Naive thymus-derived CD4-positive, alpha-beta T cell (primary cell): ENCODE measurements at places on chromosomes 16 and 17.

- DNase-seq: no peak
These were observed 290.4 kb downstream of the HS3ST3A1 start for GRCh38 chr17:13311306-13311705.

DNA sequence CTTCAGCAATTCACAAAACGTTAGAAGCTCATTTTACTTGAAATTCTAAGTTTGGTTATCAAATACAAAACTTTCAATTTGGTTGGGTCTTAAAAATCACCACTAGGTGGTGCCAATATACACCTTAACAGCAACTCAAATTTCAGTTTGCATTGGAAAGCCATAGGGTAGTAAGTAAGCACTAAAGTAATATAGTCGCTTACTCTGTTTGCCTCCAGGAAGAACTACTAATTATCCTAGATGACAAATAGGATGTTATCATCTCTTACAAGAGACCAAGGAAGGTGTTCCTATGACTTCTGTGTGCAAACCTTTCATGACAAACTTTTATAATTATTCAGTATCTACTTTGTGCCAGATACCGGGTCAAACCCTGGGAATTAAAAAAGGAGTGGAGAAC lies 93.3 kb downstream of the MYO1D start:
- peak; percentile 60 for DNase-seq

GRCh38 chr16:62676306-62676705 lies 640.1 kb upstream of the CDH8 start:
- DNase-seq: no peak

DNA sequence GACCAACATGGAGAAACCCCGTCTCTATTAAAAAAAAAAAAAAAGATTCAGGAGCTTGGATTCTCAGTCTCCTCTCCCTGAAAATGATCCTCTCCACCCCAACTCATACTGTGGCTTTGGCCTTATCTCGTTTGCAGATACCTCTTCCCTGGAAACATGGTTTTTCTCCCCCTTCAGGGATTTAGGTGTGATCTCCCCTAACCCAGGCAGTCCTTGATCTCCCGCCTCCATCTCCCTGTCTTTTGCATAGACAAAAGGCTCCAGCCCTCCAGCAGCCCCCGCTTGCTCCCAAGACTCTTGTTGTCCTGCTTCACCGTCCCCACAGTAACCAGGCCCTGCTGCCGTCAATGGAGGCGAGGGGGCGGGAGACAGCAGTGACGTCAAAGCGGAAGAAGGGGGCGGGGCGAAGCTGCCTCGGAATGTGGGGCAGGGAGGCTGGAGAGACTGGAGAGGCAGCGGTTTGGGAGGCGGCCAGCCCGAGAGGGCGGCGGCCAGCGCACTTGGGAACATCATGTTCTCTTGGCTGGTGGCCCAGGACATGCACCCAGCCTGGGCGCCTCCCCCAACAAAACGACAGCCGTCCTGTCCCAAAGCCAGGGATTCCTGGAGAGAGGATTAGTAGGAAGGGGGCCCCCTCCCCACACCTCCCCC lies 1.9 kb upstream of the PER1 start:
- DNase-seq: peak; percentile 96

DNA sequence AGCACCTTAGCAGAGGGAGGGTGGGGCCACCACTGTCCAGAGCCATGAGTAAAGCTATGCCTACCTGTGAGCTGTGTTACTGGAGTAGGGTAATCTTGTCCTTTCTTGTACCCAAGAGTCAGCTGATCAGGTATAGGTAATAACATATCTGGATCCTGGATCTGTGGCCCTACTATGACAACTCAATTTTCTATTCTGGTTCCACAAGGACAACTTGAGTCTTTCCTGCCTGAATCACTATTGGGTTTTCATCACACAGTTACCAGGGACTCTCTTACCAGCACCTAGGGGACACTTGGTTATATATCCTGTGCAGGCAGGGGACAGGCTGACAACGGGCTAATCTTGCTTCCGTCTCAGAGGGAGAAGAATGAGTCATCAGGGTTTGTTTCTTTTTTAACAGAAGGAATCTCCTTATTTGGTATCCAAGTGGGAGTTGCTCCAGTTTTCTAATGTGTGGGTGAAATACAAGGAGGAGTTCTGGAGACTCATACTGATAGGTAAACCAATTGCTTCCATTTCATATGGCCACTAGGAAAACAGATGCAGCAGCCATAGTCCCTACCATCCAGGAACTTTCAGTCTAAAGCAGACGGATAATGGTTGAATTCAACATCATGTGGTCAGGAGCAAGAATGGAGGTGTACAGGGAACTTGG lies 6.8 kb downstream of the ZNF267 start:
- DNase-seq: no peak

DNA sequence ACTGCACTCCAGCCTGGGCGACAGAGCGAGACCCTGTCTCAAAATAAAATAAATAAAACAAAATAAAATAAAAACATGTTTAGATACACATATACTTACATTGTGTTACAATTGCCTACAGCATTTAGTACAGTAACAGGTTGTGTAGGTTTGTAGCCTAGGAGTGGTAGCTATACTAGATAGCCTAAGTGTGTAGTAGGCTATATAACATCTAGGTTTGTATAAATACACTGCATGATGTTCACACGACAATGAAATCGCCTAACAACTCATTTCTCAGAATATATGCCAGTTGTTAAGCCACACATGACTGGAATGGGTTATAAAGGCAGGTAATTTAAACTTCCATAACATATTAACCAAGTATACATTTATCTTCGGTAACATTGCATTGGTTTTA lies 90.6 kb downstream of the TUBD1 start:
- no peak for DNase-seq
